ENCODE measurements at places on chromosomes 16 and 17.
A peak's percentile ranks its signal among the peaks of the same experiment; 100 is the strongest.

- no peak for DNase-seq
Observed at GRCh38 chr16:12097523-12098428, 121.2 kb downstream of the SNX29 start.

DNA sequence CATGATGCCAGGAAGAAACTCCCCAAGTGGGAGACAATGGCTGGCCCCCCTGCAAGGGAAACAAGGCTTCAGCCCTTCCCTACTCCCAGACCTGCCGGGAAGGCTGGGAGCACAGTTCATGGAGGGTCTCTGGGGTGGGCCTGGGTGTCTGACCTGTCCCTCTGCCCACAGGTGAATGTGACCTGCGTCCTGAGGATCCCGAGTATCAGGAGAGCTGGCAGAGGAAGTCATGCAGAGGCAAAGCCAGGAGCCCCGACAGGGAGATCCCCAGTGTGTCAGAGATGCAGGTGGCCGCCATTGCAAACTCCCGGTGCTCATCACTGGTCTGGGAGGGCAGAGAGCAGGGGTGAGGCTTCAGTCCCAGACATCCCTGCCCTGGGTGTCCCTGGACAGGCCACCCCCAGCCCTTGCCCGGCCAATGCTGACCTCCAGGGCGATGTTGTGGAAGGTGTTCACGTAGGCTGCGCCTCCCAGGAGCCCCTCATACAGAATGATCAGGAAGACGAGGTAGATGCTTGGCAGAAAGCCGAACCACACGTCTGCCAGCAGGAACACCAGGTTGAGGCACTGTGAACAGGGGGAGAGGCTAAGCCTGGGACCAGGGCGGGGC, 5.3 kb upstream of the NPIPB7 start:
- DNase-seq = no peak

DNA sequence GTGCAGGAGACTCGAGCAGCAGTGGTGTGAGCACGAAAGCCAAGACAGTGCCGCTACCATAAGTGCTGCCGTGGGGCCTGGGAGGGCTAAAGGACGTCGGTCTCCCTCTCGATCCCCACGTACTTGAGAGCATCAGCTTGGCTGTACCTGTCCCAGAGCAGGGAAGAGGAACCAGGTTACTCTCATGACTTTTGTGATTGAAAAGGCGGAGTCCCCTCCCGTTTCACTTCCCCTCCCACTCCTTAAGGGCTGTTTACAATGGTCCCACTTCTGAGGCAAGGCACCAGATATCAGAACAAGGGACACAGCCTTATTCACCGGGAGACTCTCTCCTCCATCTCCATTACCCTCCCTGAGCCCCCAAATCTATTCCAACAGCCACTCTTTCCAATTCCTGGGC, 20.1 kb downstream of the CNTNAP1 start:
- no peak for DNase-seq

- no peak for DNase-seq
Observed at GRCh38 chr17:32396343-32396742, 46.4 kb downstream of the ZNF207 start.

- DNase-seq = no peak
Observed at GRCh38 chr17:8473451-8474192, 37.9 kb downstream of the NDEL1 start.

GRCh38 chr16:71762186-71762585, 37.7 kb upstream of the PHLPP2 start:
- DNase-seq = no peak

DNA sequence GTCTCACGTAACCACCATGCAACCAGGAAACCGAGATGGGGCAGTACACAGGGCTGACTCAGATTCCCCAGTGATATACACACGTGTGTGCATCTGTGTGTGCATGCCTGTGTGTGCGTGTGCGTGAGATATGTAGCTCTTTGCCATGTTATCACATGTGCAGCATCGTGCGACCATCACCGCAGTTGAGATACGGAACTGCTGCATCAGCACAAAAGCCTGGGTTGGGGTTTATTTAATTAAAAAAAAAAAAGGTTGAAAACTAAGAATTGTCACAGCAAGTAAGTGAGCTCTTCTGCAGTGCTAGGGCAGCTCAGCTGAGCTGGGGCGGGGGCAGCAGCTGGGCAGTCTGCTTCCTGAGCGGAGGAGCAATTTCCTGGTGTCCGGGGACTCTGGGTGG, 152.5 kb downstream of the RBFOX3 start:
- DNase-seq = no peak

DNA sequence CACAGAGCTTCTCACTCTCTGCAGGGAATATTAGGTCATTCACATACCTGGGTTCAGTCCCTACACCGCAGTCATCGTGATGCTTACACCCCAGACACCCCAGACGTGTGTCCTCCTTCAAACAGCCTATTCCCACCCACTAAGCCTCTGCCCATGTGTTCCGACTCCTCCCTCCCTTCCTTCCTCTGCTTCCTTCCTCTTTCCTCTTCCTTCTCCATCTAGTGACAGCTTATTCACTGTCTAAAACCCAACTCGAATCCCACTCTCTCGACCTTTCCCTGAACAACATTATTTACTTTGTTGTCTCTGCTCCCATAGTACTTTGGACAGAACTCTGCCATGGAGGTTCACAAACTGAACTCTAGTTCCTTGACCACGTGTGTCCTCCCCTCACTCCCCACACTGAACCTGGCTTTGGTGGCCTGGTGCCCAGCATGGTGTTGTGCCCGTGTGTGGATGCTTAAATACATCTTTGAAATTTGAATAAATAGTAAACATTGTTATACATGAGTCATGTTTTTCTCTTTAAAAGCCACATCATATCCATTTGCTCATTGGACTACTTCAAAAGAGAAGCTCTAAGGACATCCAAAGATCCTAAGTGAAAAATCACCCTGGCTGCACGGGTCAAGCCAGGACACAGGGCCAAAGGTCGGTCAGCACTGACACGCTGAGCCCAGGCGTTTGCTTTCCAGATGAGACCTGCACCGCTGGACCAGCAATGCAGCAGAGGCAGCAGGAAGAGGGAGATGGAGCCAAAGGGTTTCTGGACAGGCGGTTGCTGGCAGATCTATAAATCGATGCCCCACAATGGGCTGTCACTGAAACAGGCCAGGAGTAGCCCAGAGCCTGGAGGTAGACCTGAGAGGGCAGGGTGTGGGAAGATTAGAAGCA, 14.1 kb upstream of the G6PC1 start:
- no peak for DNase-seq

DNA sequence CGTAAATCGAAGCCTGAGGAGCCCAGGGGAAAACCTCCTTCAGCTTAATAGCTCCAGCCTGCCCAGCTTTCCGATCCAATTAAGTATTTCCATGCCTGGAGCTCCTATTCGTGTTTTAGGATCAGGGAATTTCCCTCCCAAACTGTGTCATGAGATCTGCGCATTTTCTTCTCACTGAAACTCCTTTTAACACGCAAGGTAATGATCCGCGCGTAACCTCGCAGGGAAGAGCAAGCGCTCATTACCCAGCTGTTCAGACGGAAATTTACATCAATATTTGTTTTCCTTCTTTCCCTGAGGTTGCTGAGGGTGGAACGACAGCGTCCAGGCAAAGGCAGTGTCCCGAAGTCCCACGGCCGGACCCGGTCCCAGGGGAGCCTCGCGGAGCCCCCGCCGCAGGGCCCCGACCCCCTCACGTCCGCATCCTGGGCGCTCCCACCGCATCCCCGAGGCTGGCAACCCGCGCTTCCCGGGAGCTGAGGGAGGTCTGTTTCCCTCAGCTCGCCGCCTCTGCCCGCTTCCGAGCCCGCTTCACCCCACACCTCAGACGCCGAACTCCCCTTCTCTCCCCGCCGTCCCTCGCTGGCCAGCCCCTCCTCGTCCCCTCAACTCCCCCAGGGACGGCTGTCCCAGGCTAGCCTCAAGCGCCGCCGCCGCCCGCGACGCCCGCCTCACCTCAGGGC, 415 bp downstream of the ABCA5 start:
- DNase-seq = peak; percentile 3

DNA sequence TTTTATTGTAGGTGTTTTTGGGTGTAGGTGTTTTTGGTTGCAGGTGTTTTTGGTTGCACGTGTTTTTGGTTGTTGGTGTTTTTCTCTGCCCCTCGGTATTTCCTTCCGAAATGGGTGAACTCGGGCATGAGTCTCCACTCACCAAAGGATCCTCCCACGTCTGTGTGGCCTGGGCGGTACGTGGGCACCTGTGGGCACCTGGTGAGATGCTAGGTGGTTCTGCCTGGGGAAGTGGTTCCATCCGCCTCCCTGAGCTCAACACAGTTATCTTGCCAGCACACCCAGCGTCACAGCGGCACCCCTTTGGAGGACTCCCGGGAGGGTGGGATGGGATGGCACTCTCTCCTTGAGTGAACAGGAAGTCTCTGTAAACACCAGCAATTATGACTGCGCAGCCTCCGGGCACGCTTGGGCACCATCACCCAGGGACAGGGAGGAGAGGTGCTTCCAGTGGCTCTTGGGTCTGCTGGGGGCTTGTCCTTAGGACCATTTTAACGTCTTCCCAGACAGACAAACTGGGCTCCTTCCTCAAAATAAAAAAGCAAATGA, 29.8 kb downstream of the COX4I1 start:
- DNase-seq = no peak

DNA sequence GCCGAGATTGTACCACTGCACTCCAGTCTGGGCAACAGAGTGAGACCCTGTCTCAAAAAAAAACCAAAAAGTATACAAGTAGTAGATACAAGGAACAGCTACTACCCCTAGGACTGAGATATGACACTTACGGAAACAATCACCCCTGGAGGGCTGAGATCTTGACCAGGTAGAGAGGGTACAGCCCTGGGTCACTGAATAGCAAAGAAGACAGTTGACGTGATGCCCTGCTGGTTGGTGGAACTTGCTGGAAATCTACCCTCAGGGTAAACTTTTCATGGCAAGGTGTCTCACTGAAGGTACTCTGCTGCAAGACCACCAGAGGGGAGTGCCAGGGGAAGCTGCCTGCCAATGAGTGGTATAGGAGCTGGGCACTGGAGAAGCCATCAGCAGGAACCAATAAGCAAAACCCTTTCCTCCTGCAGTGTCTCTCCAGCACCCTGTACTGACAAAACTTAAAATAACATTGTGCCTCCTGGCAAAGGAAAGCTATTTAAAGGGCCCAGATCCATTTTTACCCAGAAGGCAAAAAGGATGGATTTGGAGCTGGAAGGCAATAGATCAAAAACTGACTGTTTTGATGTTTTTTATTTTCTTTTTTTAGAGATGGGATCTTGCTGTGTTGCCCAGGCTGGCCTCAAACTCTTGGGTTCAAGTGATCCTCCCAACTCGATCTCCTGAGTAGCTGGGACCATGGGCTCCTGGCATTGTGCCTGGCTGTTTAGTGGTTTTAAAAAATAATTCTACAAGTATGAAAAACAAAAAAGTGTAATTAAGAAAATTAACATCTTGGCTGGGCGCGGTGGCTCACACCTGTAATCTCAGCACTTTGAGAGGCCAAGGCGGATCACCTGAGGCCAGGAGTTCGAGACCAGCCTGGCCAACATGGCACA, 11.3 kb upstream of the PDXDC1 start:
- no peak for DNase-seq

GRCh38 chr17:77341069-77341541, 200.3 kb downstream of the SEC14L1 start:
- DNase-seq = no peak

DNA sequence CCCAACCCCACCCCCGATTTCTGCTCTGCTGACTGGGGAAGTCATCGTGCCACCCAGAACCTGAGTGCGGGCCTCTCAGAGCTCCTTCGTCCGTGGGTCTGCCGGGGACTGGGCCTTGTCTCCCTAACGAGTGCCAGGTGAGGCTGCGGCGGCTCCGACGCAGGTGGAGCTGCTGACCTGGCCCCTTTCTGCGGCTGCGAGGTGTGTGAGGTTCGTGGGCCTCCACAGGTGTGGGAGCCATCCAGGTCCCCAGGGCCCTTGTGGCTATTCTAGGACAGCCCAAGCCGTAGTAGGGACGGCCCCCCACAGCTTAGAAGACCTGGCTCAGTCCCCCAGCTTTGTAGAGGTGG, 3.0 kb downstream of the UBE2I start:
- no peak for DNase-seq

DNA sequence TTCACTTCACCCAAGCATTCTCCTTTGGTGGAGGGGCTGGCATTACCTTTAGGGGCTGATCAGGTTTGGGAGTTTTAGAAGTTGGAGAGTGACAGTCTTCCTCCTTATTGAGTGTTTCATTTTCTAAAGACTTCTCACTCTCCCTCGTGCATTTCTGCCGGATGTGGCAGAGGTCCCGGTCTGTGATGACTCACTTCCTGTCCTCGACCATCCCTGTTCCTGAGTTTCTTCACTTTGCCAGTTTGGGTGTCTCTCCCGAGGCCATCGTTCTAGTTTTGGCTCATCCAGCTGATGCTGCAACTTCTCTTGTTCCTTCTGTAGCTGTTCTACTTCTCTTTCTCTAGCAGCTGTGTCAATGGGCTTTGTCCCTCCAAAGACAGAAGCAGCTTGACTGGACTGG, 104.3 kb downstream of the PHKB start:
- DNase-seq = peak; percentile 35

DNA sequence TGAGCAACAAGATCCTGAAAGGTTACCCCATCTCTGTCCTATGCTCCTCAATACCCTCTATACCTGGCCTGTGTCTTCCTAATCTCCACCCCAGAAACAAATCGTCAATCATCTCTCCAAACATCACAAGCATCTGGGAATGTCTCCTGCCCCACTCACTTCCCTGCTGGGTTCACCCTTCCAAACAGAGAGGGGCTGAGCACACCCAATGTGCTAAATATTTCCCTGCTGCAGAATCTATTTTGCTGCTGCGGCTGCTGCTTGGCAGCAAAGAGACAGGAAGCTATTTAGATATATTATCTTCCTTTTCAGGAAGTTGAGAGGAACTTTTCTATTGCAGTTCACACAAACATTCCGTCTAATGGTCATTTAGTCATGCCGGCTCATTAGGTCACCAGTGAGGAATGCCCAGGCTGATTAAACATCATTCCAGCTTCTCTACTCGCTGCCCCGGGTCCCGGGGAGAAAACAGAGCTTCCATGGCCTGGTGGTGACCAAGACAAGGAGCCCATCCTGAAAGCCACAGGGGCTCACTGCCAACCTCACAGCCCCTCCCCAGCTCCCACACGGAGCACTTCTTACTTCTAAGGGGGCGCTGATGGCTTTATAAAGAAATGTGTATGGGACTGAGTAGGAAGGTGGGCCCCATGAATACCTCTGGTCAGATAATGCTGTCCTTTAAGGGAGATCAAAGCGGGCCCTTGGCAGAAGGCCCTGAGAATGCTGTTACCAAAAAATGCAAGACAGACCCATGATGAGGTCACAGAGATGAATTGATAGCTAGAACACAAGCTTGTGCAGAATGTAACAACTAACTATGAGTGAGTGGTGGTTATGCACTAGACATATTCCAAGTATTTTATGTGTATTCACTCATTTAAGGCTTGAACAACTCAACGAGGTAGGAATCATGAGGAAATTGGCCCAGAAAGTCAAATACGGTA, 218.3 kb downstream of the SOX9 start:
- DNase-seq = no peak

DNA sequence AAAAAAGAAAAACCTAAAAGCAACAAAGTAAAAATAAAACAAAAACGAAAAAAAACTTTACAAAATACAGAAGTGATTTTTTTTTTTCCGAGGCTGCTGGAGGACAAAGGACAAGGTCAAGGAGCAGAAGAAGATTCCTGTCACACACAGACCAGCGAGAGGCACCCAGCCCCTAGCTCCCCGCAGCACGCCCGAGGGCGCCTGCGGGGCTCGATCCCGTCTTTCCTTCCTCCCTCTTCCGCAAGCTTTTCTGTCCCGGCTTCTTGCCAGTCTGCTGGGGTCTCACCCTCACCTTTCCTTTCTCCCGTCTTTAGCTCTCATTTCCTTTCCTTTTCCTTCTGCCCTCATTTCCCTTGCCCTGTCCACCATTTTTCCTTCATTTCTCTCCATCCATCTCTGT, 66.1 kb upstream of the DNAH17 start:
- no peak for DNase-seq

- no peak for DNase-seq
Observed at GRCh38 chr17:44610871-44611270, 45.4 kb upstream of the MEIOC start.
